ENCODE measurements at places on chromosomes 7 and 10.

DNA sequence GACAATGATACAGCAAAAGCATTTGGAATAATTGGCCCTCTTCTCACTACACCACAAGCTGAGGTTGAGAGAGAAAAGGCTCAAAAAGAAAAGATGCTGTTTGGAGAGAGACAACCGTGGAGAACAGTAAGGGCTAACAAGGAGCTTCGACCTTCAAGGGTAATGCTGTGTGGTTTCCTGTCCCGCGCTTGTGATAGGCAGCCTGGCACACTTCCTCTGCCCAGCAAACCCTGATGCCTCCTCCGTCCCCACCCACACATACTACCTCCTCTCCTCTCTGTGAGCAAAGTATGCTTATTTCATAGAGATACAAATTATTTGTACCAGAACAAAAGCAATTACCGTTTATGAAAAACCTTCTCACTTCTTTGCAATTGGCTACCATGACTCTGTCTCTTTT is 755.4 kb downstream of the KCNMA1 start:
- no peak for DNase-seq

DNA sequence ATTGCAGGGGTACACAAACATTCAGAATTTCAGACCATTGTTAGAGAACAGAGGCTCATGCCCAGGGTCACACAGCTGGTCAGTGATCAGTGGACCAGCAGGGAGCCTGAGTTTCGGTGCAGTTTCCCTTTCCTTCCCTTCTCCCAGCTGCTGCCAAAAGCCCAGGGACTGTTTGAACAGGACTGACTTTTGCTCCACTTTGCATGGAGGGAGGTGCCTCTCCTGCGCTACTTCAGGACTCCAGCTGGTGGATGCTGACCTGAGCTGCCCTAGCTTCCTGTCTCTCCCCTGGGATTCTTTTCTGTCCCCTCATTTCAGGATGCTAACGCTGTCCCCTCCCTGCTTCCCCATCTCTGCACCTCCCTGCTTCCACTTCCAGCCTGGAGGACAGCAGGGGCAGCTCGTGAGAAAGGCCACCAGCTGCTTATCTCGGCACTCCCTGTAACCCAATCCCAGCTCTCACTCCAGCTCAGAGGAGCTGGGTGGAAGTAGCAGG is 14.5 kb downstream of the SH2D4B start:
- DNase-seq, result no peak

- no peak for DNase-seq
Measured at GRCh38 chr7:73429215-73429614, 4.4 kb upstream of the FZD9 start.

- peak; percentile 39 for DNase-seq
Measured at GRCh38 chr7:121395494-121395960, 581 bp downstream of the FAM3C start.

DNA sequence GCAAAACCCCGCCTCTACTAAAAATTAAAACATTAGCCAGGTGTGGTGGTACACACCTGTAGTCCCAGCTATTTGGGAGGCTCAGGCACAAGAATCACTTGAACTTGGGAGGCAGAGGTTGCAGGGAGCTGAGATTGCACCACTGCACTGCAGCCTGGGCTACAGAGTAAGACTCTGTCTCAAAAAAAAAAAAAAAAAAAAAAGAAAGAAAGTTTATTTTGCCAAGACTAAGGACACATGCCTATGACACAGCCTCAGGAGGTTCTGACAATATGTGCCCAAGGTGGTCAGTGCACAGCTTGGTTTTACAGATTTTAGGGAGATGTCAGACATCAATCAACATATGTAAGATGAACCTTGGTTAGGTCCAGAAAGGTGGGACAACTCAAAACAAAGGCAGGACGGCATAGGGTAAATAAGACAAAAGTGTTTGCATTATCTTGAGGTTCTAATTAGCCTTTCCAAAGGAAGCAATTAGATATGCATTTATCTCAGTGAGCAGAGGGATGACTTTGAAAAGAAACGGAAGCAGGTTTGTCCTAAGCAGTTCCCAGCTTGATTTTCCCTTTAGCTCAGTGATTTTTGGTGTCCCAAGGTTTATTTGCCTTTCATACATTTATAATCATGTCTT is 20.7 kb upstream of the OTUD1 start:
- DNase-seq, result no peak

DNA sequence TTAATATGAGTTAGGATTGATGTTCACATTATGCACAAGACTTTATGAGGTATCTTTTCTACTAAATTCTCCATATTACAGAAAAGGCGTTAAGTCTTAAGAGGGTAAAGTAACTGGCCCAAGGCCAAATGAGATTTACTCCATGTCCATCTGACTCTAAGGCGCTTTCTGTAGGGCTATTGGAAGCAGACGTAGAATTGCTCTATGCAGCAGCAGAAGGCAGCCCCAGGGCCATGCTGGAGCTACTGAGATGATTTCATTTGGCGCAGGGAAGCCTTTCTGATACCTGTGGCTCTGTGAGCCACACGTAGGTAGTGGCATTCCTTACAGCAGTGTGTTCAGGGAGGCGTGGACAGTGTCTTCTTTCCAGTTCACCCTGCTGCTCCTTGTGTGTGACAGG is 133.1 kb downstream of the SH2D4B start:
- no peak for DNase-seq

DNA sequence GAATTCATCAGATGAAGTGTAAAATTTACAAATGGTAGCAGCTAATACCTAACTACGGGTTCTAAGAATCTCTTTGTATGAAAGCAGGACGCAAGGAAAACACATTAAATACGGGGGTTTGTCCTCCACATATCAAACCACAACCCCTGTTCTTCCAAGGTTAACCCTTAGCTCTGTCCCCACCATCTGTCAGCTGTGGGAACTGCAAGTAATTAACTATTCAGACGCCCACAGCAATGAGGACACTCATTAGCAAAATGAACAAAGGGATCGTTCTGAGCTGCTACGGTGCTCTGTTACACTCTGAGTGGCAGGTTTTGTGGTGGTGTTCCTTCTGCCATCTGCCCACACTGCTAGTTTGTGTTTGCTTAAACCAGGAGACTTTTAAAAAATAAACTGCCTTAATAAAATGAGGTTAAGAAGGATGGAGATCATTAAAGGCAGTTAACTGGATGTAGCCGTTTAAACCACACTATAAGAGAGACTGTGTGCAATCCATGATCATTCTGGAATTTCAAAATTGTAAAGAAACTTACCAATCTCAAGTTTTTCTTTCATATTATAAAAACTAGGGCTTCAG is 51.4 kb downstream of the C10orf67 start:
- DNase-seq, result peak; percentile 21

DNA sequence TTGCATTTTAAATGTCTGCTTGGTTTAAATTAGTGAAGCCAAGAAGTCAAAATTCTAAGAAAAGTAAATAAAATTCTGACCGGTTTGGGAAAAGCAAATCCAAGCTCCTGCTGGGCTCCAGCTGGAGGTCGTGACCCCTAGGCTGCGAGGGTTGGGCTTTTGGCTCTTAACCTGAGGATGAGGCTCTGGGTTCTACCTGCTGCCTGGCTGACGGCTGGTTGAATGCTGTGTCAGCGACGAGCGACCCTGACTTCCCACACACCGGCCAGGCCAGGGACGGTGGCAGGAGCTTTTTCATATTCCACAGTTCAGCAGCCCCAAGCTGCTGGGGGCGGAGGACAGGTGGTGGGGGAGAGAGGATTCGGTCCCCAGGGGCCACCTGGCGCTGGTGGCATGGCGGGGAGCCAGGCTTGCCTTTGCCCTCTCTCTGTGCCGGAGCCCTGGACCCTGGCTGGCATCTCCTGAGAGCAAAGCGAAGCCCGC is 843 bp upstream of the PLPP4 start:
- no peak for DNase-seq

- DNase-seq, result no peak
Measured at GRCh38 chr10:82801289-82801688, 926.3 kb downstream of the NRG3 start.

DNA sequence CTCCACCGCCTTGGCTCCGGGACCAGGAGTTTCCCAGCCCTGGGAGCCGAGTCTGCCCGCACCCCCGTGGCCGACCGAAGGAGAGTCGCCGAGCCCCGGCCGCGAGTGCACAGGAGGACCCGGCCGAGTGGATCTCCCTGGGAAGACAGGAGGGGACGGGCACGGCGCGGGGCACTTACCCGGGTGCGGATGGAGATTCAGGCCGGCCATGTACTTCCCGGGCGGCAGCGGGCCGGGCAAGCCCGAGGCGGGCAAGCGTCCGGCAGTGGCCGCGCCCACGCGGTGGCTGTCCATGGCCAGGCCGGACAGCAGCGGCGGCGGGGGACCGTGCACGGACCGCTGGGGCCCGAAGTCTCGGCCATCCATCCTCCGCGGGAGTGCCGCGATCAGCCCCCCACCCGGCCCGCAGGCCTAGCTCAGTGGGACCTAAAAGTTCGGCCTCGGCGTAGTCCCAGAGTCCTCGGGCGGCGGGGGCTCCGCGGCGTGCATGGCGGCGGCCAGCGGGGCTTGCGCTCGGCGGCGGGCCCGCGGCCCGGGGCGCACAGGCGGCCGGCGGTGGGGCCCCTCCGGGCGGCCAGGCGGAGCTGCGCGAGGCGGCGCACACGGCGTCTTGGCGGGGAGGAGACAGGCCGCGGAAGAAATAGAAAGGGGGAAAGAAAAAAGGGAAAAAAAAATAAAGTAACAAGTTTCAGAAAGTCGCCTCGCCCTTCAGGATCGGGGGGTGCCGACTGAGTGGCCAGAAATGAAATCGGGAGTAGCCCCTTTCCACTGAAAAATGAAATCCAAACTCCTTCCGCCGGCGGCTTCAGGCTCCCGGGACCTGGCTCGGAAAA is 2.5 kb downstream of the TNRC18 start:
- no peak for DNase-seq

DNA sequence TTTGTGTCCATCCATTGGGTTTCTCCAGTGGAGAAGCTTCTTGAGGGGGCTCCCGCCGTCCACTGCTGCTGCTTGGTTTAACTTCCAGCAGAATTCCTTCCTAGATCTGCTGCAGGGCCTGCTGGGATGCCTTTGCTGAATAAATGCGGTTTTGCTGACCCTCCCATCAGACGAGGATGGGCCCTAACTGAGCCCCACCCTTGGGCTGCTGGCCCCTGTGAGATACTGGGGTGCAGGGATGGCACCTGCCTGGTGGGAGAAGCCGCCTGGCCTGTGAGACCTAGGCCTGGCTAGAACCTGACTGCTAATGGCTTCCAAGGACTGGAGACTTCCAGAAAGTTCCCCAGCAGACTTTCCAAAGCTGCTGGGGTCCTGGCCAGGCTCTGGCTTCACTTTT is 43.8 kb downstream of the ZNF467 start:
- DNase-seq, result no peak

DNA sequence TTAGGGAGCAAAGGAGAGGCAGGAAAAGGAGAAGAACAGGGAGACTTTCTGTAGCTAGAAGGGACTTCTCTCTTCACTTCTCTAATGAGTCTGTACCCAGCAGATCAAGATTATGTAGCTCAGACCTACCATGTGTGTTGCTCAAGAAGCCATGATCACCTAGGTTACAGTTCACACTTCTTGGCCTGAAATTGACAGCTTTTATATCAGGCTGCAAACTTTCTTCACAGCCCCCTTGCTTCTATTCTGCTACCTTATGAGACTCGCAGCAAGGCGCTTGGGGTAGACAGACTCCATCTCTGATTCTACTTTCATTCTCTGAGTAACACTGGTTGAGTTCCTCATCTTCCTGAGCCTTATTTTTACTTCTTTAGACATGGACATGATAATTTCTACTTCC is 19.6 kb upstream of the GIMAP2 start:
- peak; percentile 62 for DNase-seq

- DNase-seq, result no peak
Measured at GRCh38 chr10:97190450-97190849, 4.7 kb upstream of the SLIT1 start.

DNA sequence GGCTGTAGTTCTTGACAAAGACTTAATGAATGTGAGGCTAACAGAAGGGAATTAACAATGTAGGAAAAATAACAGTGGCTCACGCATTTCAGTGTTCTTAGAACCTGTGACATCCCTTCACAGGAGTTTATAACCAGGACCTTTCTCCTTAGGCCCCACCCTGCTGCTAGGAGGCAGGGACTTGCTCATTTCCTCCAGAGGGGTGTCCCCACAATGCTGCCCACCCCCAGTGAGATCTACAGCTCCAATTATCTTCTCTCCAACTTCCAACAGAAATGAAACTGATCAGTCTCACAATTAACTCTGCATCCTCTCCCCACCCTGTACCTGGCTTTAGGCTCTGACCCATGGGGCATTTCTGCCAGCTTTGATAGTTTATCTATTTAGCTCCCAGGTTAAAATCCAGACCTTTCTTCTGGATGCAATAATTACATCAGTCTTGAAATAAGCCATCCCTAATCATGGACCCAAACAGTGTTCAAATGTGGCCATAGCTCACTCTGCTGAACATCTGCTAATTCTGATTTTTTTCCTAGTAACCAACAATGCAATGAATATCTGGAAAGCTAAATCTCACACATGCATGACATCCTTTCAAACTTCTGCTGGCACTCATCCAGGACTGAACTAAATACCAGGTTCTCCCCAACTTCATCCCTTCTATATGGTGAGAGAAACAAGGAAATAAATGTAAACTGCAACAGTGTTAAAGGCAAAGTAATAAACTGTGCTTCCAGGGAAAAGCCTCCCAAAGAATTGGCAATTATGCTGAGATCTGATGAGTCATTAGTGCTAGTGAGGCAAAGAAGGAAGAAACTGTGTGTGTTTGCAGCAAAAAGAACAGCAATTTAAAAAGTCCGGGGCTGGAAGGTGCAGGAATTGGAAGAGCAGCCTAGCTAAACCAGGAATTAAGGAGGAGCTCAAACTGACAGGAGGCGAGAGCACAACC is 64.6 kb downstream of the HERPUD2 start:
- DNase-seq, result no peak

- no peak for DNase-seq
Measured at GRCh38 chr10:33402220-33403073, 68.0 kb upstream of the NRP1 start.

DNA sequence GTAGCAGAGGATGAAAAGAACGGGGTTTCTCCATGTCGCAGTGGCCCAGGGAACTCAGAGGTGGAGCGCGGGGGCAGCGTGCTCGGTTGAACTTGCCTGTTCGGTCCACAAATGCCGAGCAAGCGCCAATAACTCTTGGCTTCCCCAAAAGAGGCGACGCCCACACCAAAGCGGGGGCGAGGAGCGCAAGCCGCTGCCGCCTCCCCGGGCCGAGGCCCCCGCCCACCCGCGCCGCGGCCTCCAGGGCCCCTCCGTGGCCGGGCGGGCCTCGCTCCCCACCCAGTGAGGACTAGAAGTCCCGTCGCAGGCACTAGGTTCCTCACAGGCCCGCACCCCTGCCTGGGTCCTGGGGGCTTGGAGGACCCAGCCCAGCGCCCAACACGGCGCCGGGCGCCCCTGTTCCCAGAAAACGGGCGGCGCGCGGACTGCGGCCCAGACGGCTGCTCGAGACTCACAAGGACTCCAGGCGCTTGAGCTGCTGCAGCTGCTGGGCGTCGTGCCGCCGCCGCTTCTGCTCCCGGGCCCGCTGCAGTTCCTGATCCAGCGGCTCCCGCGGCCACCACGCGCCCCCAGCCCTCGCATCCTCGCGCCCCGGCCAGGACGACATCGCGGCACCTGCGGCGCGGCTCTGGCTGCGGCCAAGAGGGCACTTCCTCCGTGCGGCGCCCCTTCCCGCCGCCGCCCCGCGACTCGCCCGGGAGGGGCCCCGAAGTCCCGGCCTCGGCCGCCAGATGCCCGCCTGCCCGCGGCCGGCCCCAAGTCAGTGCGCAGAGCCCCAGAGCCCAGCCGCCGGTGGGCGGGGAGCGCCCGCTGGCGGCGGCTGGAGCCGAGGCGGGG is 14.6 kb upstream of the FKBP9 start:
- DNase-seq, result peak; percentile 67
